ENCODE measurements at places on chromosomes 4 and X. TPM values are rescaled to one million over a fixed set of nuclear protein-coding genes. Genes with fewer than 3 reads are reported as not detected.

DKK2 gene
- polyA plus RNA-seq: 3.8 TPM

RAB39B gene
- 1.00 TPM for polyA plus RNA-seq

TSPAN6 gene
- polyA plus RNA-seq: 109 TPM

EXOC1L gene
- polyA plus RNA-seq: not detected

CHIC2 gene
- 32.7 TPM for polyA plus RNA-seq

HELT gene
- not detected for polyA plus RNA-seq

TGIF2LX gene
- polyA plus RNA-seq: not detected

GASK1B gene
- 24.7 TPM for polyA plus RNA-seq

RIPPLY1 gene
- 0.40 TPM for polyA plus RNA-seq

ACSL1 gene
- polyA plus RNA-seq: 18.5 TPM

AMOT gene
- polyA plus RNA-seq: 21.5 TPM

ARL9 gene
- 1.5 TPM for polyA plus RNA-seq

ZNF732 gene
- polyA plus RNA-seq: 2.8 TPM

XAGE2 gene
- not detected for polyA plus RNA-seq

SCRG1 gene
- 0.52 TPM for polyA plus RNA-seq

SHOX gene
- 0.11 TPM for polyA plus RNA-seq

CSAG1 gene
- not detected for polyA plus RNA-seq

RAB9A gene
- polyA plus RNA-seq: 23.0 TPM

ZCCHC12 gene
- polyA plus RNA-seq: 0.27 TPM

CCNI gene
- 381 TPM for polyA plus RNA-seq

CT45A10 gene
- 14.7 TPM for polyA plus RNA-seq

CDKL2 gene
- 4.1 TPM for polyA plus RNA-seq

AGTR2 gene
- 1.0 TPM for polyA plus RNA-seq

MAGED4 gene
- 24.4 TPM for polyA plus RNA-seq

ERCC6L gene
- 3.2 TPM for polyA plus RNA-seq

ZNF141 gene
- 43.4 TPM for polyA plus RNA-seq

PPAT gene
- polyA plus RNA-seq: 30.0 TPM

MAGEB1 gene
- not detected for polyA plus RNA-seq

CCDC160 gene
- polyA plus RNA-seq: 2.4 TPM

C4orf50 gene
- not detected for polyA plus RNA-seq

SRPK3 gene
- polyA plus RNA-seq: 0.70 TPM

CXCL11 gene
- 0.08 TPM for polyA plus RNA-seq

NUDT10 gene
- polyA plus RNA-seq: 6.7 TPM

INPP4B gene
- 10.5 TPM for polyA plus RNA-seq

FANCB gene
- 4.3 TPM for polyA plus RNA-seq

PNPLA4 gene
- polyA plus RNA-seq: 16.2 TPM

PRRG3 gene
- polyA plus RNA-seq: 11.6 TPM

FHDC1 gene
- polyA plus RNA-seq: 10.2 TPM

FHIP1A gene
- 6.8 TPM for polyA plus RNA-seq

HHIP gene
- 34.2 TPM for polyA plus RNA-seq

SH3BGRL gene
- 208 TPM for polyA plus RNA-seq

PAGE1 gene
- not detected for polyA plus RNA-seq

MND1 gene
- polyA plus RNA-seq: 8.8 TPM

ESX1 gene
- not detected for polyA plus RNA-seq

GAGE12F gene
- not detected for polyA plus RNA-seq

TLR6 gene
- polyA plus RNA-seq: 1.3 TPM

CYBB gene
- 17.5 TPM for polyA plus RNA-seq

DMP1 gene
- polyA plus RNA-seq: not detected

PHEX gene
- polyA plus RNA-seq: 9.0 TPM

F8A2 gene
- polyA plus RNA-seq: not detected

ANK2 gene
- 24.0 TPM for polyA plus RNA-seq

All from left lung (tissue), 14 donors.